SW480 (cell line): ENCODE measurements at places on chromosomes 16 and 17.

GRCh38 chr17:2723997-2724783 is 12.6 kb upstream of the CLUH start:
- DNase-seq, result no peak

DNA sequence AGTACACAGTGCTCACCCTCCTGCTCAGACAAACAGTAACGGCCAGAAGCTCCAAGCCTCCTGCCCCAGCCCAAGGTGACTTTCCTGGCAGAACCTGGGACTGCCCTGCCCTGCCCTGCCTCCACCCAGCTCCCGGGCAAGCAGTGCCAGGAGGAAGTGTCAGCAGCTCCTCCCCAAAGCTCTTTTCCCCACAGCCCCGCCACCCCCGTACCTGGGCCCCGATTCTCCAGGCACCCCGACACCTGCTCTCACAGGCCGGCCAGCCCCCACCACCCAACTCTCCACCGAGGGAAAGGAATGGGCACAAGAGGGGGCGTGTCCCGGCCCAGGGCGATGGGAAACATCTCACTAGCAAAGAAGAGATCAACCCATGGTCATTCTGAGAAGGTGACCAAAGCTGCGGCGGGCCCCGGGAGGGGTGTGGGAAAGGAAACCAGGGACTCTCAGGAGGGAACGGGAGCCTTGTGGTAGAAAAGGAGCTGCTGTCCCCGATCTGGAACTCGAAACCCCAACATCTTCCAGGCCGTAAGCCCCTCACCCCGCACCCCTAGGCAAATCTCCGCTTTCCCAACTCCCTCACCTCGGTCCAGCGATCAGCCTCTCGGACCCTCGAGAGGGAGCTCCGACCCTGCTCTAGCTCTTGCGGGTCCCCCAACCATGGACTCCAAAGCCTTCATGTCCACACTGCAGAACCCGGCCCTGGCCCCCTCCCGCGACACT is 1.2 kb downstream of the BCAR1 start:
- DNase-seq, result no peak

DNA sequence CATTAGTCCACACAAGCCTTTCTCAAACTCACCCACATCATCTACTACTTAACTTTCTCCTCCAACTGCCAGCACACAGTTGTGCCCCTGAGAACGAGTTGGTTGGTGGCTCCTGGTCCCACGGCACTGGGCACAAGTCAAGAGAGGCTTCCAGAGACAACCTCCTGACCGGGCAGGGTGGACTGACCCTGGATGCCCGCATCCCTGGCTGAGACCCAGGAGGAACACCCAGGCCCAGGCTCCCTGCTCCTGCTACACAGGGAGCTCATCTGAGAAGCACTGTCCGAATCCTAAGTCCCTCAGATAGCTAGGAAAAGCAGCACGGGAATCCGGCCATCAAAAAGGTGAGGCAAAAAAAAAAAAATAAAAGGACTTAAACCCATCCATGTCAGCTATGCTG is 29.0 kb downstream of the WDR45B start:
- no peak for DNase-seq

DNA sequence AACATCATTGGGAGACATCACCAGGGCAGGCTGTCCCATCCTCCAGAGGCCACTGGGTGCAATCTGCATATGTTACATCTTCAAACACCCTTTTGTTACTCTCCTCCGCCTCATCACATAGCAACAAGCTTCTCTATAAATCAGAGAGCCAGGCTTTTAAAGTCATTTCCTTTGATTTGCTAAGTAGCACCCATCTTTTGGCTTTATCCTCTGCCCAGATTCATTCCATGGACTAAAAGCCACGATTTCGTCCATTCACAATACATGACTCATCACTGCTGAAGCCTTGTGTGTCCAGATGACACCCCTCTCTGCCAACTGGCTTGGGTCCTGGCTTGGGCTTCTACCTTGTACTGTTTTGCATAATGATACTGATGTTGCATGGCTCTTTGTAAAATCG is 2.0 kb upstream of the KRT38 start:
- DNase-seq, result no peak

GRCh38 chr17:80468242-80468641 is 8.2 kb downstream of the NPTX1 start:
- no peak for DNase-seq

GRCh38 chr17:41865596-41865893 is 322 bp upstream of the KLHL11 start:
- DNase-seq, result no peak

DNA sequence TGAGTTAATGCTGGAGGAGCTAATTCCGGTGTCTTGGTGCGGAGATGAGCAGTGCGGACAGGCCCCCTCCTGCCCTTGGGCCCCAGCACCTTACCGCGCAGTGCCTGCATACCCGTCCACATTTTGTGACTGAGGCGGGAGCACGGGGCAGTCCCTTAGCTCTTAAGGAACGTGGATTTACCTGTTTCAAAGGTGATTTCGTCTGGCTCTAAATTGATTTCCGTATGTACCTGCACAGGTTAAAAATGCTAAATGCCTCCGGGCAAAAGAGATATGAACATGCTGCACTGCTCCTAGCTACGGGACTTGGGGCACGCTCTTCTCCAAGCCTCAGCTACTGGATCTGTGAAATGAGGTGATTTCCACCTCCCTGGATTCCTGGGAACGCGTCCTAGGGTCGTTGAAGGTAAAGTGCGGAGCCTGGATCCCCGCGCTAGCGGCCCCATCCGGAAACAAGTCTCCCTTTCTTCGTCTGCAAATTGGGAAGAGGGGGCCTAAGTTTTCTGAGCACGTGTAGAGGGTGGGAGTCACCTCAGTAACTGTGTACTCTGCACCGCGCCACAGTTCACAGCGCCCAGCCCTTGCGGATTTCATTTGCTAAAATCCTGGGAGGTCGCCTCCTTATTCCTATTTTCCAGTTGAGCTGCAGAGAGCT is 669 bp upstream of the CRISPLD2 start:
- no peak for DNase-seq

DNA sequence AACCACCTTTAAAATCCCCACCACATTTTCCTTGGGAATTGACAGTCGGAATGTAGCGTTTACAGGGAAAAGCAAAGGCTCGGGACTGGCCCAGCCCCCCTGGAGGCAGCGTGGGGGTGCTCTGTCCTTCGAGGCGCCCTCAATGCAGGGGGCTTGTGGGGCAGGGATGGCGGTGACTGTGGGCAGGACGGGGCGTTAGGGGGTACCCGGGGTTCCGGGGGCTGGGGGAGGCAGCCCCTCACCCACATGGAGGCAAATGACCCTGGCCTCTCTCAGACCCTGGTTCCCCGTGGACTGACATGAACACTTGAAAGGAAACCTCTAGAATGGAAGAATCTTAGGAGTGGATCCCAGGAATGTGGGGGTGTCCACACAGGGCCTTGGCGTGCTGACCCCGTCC is 78.4 kb upstream of the GNG13 start:
- DNase-seq, result no peak

- no peak for DNase-seq
Measured at GRCh38 chr17:1545618-1546017, 17.0 kb downstream of the PITPNA start.

GRCh38 chr16:27226476-27226875 is 23.1 kb downstream of the KDM8 start:
- no peak for DNase-seq

- no peak for DNase-seq
Measured at GRCh38 chr17:21164620-21165019, 37.9 kb downstream of the DHRS7B start.

GRCh38 chr16:75471723-75472633 is 7.5 kb upstream of the TMEM170A start:
- peak; percentile 63 for DNase-seq

DNA sequence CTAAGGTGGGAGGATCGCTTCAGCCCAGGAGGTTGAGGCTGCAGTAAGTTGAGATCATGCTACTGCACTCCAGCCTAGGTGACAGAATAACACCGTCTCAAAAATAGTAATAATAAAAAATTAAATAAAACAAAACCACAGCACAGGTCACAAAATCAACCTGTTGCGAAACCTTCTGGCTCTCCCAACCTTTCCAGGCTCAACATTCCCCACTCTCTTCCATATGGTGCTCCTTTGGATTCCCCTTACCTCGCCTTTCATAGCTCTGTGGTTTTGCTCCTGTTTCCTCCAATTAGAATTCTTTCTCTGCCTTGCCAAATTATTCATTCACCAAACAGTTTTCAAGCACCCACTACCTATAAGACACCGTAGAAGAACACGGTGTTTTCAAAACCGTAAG is 4.7 kb downstream of the ZDHHC7 start:
- DNase-seq, result no peak

GRCh38 chr16:49618955-49619354 is 237.0 kb downstream of the ZNF423 start:
- no peak for DNase-seq

- no peak for DNase-seq
Measured at GRCh38 chr17:55673743-55674506, 48.7 kb downstream of the TMEM100 start.

DNA sequence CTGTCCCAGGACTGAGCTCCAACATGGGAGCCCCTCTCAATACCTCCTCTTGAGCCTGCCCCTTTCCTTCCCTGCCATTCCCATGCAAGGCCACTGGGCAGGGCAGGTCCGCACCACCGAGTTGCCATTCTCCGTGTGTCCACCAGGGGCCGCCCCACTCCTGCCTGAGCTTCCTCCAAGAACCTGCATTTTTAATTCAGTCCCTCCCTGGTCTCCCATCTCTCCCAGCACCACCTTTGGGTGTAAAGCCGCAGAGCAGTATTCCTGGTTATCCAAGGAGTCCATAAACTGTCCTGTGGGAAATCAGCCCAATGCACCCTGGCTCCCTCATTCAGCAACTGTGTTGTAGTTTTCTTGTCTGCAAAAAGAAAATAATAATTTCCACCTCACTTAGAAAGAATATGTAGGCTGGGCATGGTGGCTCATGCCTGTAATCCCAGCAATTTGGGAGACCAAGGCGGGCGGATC is 15.9 kb upstream of the ANKRD40CL start:
- DNase-seq, result peak; percentile 85

DNA sequence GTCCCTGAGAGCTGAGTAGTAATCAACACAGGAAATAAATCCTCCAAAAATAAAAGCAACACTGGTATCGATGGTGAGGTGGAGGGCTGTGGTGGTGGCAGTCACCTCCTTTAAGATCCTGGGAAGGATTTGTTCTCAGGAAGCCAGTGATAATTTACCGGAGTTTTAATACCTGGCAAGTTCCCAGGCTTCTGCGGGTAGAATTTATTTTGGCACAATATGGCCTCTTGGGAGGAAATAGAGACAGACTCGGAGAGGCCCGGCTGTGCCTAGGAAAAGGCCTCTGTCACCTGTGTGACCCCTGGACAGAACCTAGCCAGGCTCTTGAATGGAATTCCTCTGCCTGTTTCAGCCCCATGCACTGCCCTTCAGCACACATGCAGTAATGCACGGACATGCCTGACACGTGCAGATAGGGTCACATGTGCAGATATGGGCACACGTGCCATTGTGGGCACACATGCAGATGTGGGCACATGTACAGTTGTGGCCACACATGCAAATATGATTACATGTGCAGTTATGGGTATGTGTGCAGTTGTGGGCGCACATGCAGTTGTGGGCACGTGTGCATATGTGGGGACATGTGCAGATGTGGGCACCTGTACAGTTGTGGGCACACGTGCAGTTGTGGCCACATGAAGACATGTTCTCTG is 33.5 kb downstream of the MGAT5B start:
- no peak for DNase-seq

DNA sequence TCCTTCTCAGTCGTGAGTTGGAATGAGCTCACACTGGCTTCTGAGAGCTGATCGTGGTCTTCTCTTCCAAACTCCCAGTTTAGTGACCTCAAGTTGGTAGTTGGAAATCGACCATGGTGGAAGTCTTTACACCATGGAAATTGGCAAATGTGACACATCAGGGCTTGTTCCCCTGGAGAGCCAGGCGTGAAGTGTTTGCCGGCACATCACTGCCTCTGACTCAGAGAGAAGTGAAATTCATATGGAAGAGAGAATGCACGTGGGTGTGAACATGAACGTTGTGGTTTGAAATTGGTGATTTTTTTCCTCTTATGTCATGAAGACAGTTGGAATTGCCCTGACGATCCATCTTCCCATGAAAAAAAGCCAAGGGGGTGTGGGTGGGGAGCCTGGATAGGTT is 47.4 kb downstream of the AXIN2 start:
- peak; percentile 97 for DNase-seq
